ENCODE measurements at places on chromosomes 5 and 9. TPM values are rescaled to one million over a fixed set of nuclear protein-coding genes. Genes with fewer than 3 reads are reported as not detected.

DNA sequence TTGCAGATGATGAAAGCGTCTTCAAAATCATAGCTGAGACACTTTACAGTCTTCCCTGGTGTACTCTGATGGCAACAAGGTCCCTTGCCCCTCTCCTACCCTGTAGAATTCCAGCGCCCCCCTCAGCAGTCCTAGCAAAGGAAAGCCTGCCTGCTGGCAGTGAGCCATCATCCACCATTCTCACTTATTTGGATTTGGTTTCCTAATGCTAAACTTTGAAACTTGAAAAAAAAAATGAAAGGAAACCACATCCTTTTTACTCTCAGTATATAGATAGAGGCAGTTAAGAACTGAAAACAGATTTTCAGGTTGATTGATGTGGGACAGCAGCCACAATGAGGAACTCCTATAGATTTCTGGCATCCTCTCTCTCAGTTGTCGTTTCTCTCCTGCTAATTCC, at the start of gene GZMA:
Gene GZMA (plus strand): TSS at position 299 of the 400 bp plus-strand sequence. CDS start 37 bp downstream, at position 336.
- no peaks in the 10 kb centered on the region for H3K27me3 ChIP-seq
- DNase-seq: no peak
- no peak within 1 kb of the TSS for H3K27ac ChIP-seq

DNA sequence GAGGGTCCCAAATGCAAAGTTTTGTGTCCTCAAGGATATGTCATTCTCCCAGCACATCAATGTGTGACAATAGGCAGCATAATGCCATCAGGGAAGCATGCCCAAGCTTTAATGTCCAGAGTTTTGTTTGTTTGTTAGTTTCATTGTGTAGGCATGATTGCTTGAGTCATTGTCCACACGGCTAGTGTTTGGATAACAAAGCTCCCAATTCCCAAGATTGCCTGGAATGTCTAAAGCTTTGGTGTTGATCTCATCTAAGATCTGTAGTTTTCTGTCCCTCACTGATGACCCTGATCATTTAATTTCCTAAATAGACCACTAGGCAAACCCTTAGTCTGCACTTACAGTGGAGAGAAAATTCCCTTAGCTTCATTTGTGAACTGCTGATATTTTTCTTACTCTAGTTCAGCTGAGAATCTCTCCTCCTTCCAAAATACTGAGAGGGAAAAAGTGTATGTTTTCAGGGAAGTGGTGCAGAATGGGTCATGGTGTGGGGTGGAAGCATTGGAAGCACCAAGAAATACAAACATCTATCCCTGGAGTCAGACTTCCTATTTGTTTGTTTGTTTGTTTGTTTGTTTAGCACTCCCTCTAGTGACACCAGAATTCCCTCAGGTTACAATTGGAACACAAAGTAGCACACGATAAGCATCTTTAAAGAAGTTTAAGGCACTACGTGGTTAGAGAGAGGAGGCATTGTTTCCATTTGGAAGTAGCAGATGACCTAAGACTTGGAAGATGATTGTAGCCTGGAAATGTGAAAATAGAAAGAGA, 127.1 kb downstream of the PRDM6 start:
- no peaks in the 10 kb centered on the region for H3K4me1 ChIP-seq
- H3K36me3 ChIP-seq: no peaks in the 10 kb centered on the region
- no peak overlapping the region for H3K27ac ChIP-seq
- DNase-seq: no peak

DNA sequence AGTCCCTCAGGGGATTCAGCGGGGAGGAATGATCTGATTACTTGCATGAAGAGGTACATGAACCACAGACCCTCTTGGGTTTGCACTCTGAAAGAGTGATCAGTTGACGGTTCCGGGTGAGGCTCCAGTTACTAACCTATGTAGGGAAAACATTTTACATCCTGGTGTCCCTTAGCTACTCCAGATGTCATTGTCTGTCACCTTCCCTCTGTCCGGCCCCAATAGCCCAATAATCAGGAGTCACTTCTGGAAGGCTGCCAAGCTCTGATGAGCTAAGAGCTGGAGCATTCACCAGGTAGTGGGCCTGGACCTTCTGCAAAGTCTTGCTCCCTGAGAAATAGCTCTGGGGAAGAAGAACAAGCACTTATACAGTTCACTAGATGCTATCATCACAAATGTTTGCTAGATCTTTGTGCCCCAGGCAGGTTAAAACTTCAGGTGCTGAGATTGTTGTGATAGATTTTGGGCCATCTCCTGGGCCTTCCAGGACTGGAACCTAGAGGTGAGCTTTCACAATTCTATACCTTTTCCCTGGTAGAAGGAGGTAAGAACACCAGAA, 64.5 kb downstream of the ENTREP1 start:
- H3K27me3 ChIP-seq: peaks cover 5% of the 10 kb centered on the region
- no peak for DNase-seq
- H3K36me3 ChIP-seq: no peaks in the 10 kb centered on the region
- no peak overlapping the region for H3K4me3 ChIP-seq
- no peaks in the 10 kb centered on the region for H3K4me1 ChIP-seq

DNA sequence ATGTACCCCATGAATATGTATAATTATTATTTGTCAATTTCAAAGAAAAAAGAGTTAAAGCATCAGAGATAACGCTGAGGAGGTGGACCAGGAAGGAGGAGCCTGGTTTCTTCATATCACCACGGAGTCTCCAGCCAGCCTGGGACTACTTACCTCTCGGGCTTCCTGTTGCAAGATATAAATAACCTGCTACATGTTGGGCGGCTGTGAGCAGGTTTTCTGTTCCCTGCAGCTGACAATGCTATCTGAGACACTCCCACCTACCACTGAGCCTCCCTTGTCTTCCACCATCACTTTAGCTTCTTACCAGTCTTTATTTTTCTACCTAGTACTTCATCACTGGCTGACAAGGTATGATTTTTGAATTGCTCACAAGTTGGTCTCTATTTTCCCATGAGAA, 102.7 kb upstream of the CPEB4 start:
- H3K4me3 ChIP-seq: no peak overlapping the region
- peaks cover 57% of the 10 kb centered on the region for H3K4me1 ChIP-seq
- no peaks in the 10 kb centered on the region for H3K27me3 ChIP-seq
- H3K36me3 ChIP-seq: no peaks in the 10 kb centered on the region

DNA sequence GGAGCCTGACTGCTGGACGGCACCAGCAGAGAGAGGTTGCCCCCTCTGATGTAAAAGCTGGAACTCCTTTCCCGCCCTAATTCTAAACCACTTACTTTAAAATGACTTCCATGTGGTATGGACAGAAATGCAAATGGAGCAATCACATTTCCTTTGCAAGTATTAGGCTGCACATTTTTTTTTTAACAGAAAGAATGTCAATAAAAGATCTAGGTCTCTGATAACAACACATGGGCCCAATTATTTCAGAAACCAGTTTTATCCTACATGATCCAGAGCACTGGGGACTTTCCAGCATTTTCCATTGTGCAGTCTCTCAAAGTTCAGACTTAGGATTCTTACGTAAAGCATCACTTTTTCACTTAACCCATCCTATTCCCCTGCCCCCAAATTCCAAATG, 203.7 kb downstream of the NXNL2 start:
- peaks cover 8% of the 10 kb centered on the region for H3K27me3 ChIP-seq
- no peaks in the 10 kb centered on the region for H3K4me1 ChIP-seq
- DNase-seq: no peak
- H3K27ac ChIP-seq: no peak overlapping the region
- H3K4me3 ChIP-seq: no peak overlapping the region

- no peak overlapping the region for H3K27ac ChIP-seq
- H3K4me3 ChIP-seq: no peak overlapping the region
- no peaks in the 10 kb centered on the region for H3K4me1 ChIP-seq
- no peaks in the 10 kb centered on the region for H3K27me3 ChIP-seq
- H3K36me3 ChIP-seq: no peaks in the 10 kb centered on the region
Measured at GRCh38 chr5:137097203-137097602, 401.9 kb downstream of the SPOCK1 start.

SV2C gene
- not detected for total RNA-seq

ECM2 gene
- total RNA-seq: not detected
